Retina (tissue), 1 donor: ENCODE measurements at places on chromosomes 16 and 17.

- DNase-seq: no peak
These were observed 76.0 kb downstream of the WIPI1 start for GRCh38 chr17:68381076-68381900.

GRCh38 chr17:28879886-28880571, 17.5 kb downstream of the FLOT2 start:
- DNase-seq: no peak

DNA sequence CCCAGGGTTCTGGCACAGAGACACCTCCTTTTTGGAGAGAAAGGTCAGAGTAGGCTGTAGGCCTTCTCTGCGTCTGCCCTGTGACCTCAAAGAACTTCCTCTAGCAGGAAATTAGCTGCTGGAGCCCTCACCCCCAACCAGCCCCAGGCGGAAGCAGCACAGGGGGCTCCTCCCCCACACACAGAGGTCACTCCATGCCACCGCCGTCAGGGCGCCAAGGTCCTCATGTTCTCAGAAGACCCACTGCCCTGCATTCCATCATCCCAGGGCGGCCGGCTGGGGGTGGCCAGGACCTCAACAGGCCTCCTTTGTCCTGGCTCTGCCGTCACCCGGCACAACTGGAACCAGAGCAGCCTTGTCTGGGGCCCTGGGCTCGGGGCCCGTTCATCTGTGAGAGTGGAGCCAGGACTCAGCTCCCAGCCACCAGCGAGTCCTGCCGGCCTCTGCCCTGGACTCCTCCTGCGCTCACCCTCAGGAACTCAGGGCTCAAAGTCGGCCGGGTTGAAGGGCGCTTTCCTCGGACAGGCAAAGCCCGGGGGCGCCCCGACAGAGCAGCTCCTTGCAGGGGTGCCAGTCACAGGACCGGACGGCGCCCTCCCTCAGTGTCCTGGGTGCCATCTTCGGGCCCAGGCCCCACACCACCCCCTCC, 1.2 kb downstream of the TMC6 start:
- peak; percentile 65 for DNase-seq

DNA sequence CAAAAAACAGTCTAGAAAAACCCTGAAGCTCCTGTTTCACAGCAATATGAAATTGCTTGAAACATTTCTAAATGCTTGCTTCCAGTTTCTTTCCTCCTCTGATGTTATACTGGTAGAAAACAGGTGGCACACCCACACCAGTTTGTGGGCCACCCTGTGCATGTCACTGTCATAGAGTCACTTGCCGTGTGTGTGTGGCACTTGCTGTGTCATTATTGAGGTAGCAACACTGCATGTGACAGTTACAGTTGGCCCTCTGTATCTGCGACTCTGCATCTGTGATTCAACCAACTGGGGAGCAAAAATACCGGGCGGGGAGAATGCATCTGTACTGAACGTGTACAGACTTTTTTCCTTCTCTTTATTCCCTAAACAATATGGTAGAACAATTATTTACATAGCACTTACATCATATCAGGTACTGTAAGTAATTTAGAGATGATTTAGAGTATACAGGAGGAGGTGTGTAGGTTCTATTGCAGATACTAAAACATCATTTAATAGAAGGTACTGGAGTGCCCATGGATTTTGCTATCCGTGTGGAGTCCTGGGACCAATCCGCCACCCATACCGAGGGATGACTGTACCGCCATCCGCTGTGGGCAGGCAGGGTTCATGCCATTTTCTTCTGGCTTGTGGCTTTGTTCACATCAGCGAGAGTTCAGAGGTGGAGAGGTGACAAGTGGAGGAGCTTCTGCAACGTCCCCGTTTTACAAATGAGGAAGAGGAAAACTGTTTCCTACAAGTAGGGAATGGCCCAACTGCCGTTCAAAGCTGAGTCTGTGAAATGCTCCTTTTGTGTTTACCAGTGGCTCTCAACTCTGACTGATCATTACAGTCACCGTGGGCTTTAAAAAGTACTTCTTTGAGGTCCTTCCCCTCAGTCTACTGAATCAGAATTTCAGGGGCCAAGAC, 373.7 kb downstream of the SNX29 start:
- DNase-seq: no peak

- no peak for DNase-seq
These were observed 50.6 kb downstream of the RBBP6 start for GRCh38 chr16:24589997-24590396.

GRCh38 chr16:64280317-64280716, 841.5 kb downstream of the CDH11 start:
- DNase-seq: no peak

DNA sequence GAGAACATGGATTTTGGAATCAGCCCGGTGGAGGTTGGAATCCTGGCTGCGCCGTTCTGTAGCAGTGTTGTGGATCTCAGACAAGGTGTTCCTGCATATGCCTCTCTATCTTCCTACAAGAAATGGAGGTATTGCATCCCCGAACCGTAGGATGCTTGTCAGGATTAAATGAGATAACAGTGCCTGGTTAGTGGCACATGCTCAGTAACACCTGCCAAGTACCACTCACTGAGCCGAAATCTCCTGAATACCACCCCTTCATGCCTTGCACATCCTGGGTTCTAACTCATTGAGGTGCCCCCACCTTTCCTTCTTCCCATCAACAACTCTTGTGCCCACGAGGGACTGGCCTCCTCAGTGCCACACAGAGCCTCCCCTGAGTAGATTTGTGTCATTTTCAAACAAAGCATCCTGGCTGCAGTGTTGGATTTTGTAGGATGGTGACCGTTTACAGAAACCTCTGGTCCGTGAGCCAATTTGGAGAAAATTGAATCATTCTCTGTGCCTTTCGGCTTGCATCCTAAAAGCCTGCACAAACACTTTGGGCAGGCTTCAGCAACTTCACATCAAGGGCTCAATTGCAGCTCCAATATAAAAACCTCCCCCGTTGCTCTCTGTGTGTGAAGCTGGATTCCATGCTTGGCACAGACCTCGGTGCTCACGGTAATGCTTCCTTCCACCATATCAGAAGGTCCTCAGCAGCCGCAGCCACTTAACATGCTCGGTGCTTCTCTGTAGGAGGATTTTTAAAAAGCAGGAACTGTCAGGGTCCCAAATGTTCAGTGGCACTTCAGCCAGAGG, 84.2 kb downstream of the WWOX start:
- DNase-seq: no peak

DNA sequence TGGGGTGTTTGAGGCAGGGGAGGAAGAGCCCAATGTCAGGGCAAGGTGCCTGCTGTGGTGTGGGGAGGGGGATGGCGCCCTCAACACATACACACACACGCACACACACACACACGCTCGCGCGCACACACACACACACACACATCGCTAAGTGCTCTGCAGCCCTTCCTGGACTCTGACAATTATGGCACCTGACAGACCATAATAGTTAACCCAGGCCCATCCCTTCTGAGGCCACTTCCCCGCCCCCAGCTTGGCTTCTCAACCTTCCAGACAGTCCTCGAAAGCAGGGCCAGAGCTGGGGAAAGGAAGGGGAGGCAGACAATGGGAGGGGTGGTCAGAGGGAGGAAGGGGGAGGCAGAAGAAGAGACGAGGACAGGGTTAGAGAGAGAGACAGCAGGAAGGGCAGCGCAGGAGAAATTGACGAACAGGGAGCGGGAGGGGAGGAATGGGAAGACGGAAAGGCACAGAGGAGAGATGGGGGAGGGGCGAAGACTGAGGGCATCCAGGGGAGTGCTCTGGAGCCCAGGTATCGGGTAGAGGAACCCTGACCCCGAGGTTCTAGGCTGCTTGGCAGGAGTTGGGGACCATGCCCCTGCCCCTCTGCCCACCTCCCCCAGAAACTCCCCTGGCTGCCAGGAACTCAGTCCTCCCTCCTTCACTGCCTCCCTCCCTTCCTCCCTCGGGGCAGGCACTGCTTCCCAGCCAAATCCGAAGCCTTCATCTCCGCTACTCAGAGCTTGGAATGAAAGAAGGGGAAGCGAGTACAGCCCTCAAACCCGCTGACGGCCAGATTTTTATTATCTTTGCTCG, 4.0 kb downstream of the SRCIN1 start:
- DNase-seq: peak; percentile 75

DNA sequence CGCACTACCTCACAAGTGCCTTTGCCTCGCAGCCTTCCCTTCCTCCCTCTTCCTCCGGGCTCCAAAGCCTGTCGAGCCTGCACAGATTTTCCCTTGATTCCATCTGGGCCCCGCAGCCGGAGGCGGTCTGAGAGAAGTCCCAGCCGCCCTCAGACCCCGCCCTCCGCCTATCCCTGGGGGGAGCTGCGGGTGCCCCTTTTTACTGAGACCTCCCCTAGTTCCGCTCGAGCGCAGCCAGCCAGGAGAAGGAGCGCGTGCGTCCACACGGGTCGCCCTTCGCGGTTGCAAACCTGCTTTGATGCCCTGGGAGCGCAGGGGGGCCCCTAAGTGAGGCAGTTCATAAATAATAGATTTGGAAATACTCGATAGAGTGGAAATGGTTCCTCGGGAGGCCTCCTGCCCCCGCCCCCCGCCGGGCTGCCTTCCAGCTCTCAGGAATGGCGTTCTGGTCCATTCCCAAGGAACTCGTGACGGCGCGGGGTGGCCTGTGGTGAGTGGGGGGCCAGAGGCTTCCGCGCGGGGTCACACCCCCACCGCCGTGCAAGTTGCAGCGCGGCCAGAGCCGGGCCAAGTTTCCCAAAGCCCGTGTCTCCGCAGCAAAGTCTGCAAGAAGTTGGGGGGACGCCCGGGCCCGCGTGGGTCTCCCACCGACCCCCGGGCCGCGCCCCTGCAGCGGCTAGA, 610 bp downstream of the C16orf74 start:
- DNase-seq: peak; percentile 75

GRCh38 chr16:84096447-84097005, 20.2 kb downstream of the MBTPS1 start:
- DNase-seq: no peak

GRCh38 chr17:80504686-80505413, 28.4 kb upstream of the NPTX1 start:
- DNase-seq: no peak

DNA sequence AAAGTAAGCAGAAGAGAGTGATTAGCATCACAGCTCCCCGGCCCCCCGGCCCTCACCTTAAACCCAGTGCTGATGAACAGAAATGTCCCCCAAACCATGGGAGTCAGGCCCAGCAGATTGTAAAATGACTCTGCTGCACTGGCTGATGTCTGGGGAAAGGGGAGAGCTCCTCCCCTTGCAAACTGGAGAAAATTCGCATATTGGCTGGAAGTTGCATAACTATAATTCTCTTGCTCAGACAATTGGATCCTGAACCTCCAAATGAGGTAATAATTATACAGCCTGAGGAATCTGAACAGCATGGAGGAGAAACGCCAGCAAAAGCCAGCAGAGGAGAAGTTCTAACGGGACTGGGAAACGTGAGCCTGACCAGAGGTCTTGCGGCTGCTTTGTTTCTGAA, 109.7 kb downstream of the C16orf95 start:
- peak; percentile 38 for DNase-seq

DNA sequence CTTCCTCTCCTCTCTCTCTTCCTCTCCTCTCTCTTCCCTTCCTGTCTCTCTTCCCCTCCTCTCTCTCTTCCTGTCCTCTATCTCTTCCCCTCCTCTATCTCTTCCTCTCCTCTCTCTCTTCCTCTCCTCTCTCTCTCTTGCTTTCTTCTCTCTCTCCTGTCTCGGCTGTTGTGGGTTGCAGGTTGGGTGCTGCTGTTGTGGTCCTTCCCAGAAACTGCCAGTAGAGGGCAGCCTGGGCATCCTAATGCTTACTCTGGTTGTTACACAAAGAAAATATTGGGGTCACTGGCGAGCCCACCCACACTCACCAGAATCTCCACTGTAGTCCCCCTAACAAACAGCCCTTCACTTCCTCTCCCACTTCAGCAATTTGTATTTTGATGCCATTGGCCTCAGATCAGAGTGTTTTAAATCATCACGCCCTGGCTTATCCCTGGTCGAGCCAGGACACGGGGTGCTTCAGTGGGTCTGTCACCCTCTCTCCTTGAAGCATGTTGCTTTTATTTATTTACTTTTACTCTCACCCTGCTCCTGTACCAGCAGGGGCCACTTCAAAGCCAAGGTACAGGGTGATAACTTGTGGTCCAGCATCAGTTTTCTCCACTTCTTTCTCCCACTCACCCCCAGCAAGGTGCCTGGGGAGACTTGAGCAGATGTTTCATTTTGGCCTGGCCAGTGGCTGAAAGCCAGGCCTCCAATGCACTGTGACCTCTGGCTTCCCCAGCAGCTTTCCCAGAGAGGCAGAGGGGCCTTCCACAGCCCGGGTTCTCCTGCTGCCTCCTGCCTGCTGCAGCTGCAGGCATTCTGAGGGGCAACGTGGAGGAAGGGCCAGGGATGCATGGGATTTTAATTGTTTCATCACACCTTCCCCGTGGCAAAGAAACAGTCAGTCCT, 4.7 kb upstream of the MMP15 start:
- DNase-seq: peak; percentile 88

GRCh38 chr17:64009571-64010402, 10.6 kb downstream of the ICAM2 start:
- DNase-seq: no peak

- no peak for DNase-seq
These were observed 25.3 kb upstream of the PVALEF start for GRCh38 chr17:81140018-81140417.

DNA sequence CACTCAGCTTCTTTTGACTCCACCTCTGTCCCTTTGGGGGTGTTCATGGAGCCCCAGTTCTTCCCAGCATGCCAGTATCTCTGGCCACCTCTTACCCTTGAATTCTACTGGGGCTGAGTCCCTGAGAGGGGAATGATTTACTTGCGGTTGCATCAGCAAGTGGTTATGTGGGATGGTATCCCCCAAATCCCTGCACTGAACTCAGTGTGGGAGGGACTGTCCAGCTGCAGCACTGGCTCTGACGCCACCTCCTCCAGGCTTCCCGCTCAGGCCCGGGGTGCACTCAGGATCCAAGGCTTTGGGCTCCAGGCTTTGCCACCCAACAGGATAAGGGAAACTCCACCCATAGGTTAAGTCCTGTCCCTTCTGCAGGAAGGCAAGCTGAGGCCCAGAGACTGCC, 21.1 kb upstream of the BRD7 start:
- DNase-seq: no peak

GRCh38 chr16:85690469-85691064, 1.8 kb upstream of the GINS2 start:
- no peak for DNase-seq

DNA sequence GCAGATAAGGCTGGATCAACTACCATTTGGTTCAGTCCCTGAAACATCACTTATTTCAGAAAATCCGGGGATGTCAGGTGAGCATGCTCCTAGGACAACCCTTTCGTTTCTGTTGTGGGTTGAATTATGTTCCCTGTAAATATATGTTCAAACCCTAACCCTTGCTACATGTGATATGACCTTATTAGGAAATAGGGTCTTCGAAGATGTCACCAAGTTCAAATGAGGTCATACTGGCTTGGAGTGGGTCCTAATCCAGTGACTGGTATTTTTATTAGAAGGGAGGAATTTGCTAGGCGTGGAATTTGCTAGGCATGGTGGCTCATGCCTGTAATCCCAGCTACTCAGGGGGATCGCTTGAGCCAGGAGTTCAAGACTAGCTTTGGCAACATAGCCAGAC, 21.3 kb downstream of the SNX20 start:
- DNase-seq: no peak

GRCh38 chr17:8557176-8557806, 73.2 kb downstream of the MYH10 start:
- no peak for DNase-seq
